ENCODE measurements at places on chromosomes 2 and 18.

- no peak for DNase-seq
These were observed 13.1 kb downstream of the ZAP70 start for GRCh38 chr2:97726261-97727064.

GRCh38 chr2:199019898-199020507 is 437.7 kb downstream of the SATB2 start:
- peak; percentile 46 for DNase-seq

- peak; percentile 70 for DNase-seq
These were observed 84.6 kb downstream of the NRP2 start for GRCh38 chr2:205766779-205767359.

GRCh38 chr2:219997341-219997851 is 370.0 kb downstream of the SLC4A3 start:
- peak; percentile 45 for DNase-seq

- peak; percentile 89 for DNase-seq
These were observed 17.6 kb downstream of the CDC42EP3 start for GRCh38 chr2:37653805-37654378.

DNA sequence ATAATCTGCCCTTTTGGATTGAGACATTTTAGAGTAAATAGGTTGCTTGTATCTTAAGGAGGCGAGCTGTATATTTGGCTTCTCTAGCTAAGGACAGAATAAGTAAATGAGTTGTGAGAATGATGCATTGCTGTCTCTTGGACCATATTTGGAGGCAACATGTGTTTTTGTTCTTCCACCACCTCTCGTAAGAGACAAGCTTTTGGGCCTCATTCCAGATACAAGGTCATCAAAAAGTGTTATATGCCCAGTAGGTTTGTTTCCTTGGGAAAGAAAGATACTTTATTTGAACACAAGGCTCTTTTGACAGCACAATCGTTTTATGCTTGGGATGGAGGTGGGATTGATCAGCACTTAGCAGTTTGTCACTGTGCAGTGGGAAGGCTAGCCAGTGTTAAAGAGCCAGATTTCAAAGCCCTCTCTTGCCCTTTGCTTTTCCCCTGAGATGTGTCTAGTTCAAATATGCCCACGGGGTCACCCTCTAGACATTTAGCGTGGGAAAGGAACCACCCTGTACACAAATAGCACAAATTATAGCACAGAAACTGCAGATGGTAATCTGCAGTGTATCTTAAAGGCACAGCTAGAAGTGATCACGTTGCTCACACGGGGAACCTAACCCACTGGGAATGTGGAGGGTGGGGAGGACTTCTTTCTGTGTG is 131.3 kb downstream of the MAP4K4 start:
- no peak for DNase-seq

- DNase-seq, result no peak
These were observed 1.2 kb downstream of the GALNT5 start for GRCh38 chr2:157258520-157259326.

GRCh38 chr2:180334514-180334913 is 327.4 kb upstream of the CWC22 start:
- no peak for DNase-seq

- DNase-seq, result no peak
These were observed 398 bp downstream of the CRYBA2 start for GRCh38 chr2:218992703-218993344.

DNA sequence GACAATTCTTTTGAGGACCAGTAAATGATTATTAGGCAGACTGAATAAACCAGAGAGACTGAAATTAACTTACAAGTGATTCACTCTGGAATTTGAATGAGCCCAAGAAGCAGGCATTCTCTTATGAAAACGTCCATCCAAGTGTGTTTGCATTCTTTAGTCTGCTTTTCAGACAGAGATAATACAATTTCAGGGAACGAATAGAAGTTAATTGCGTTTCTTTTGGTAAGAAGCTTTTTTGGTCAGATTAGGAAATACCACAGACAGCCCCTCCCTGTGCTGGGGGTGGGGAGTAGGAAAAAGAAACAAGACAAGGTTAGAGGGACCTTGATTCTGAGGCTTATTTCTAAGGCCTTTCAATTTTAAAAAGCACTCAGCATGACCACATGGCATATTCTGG is 874.4 kb downstream of the SUCLG1 start:
- no peak for DNase-seq

DNA sequence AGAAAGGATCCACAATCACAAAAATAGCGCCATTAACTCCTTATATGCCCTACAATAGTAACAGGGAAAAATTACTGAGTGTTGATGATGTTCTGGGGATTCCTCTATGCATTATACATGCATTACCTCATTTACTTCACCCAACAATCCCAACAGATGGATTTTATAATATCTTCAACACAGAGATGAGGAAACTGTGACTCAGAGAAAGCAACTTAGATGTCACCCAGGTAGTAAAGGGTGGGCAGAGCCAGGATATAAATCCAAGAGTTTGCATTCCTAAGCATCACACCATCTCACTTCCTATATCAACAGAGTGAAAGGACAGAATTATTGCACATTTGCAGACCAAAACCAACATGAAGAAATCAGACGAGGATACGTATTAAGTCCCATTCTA is 144.2 kb downstream of the TCF4 start:
- DNase-seq, result no peak

DNA sequence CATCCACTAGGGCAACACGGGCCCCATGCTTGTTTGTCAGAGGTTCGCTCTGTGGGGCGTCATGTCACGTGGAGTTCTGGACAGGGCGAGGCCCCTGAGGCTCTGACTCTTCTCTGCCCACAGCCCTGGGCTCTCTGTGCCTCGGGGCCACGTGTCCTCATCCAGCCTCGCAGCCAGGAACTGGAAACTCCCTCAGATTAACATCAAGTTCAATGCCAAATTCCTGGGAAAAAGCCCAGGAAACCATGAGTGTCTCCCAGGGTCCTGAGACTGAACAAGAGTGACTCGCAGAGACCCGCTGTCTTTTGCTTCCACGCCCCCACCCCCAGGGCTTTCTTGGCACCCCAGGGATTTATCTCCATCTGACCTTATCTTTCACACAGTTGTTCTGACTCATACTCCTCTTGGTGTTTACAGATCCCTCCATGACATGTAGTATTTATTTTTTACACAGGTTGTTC is 174.0 kb upstream of the PIEZO2 start:
- peak; percentile 48 for DNase-seq

DNA sequence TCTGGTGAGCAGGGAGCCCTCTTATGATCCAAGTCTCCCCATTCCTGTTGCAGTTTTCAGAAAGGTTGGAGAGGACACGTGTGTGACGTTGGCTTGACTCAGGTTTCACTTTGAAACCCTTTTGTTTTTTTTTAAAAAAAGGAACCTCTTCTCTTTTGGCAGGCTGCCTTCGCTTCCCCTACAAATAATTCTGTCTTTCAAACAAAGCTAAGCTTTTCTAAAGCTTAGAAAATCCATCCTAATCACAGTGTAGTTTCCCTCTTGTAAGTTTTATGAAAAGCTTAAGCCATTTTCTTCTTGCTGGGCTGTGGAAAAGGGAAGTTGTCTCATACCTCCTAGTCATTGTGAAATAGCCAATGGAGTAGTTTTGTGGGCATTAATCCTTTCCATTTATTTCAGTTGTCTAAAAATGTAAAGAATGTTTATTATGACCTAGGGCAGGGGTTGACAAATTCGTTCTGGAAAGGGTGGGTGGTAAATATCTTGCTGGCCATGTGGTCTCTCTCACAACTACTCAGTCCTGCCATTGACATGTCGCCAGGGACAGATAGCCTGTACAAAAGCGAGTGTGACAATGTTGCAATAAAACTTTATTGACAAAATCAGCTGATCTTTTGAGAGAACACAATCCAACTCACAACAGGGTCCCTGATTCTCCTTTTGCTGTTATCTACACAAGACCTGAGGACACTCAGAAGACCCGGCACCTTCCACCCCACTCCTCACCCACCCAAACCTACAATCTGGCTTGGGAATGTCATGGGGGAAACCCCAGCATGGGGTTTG is 878.8 kb downstream of the RNF144A start:
- peak; percentile 35 for DNase-seq

GRCh38 chr18:36446059-36446458 is 148.5 kb downstream of the FHOD3 start:
- peak; percentile 19 for DNase-seq

DNA sequence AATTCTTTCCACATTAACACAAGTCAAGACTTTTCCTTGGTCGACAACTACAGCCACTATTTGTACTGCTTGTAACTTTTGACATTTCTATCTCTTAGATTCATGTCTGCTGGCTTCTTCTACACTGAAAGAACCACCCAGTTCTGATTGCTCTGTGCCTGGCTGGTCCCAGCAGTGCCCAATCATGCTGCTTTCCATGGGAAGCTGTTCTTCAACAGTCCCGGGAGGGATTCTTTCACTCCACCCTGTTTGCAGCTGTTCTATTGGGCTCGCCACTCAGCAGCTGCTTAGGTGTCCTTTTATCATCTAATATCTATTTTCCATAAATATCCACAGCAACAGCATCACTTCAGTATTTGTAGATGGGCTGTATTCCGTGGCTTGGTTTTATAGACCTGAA is 471.1 kb upstream of the SMIM21 start:
- no peak for DNase-seq

DNA sequence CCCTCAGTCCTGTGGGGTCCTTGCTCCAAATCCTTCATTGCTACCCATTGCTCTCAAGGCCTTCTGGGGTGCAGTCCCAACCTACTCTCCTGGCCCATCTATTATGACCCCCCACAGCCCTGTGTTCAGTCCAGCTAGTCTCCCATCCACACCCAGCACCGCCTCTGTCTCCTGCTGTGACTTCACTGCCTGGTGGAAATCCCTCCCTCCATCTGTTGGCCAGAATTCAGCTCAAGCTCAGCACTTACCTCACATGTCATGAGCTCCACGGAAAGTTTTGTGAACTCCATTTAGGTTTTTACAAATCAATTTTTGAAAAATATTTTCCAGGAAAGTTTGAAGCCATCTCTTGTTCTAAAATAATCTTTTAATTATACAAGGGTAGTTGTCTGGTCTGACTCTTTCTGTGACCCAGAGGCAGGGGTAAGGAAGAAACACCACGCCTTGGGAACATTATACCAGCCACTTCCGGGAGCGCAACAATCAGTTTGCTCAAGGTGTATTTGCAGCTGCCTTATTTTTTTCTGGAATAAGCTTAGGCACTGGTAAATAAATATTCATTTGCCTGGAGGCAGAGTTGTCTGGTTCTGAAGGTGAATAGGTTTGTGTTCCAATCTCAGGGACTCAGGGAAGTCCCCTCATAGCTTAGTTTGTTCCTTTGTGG is 110.8 kb downstream of the VIT start:
- DNase-seq, result no peak

DNA sequence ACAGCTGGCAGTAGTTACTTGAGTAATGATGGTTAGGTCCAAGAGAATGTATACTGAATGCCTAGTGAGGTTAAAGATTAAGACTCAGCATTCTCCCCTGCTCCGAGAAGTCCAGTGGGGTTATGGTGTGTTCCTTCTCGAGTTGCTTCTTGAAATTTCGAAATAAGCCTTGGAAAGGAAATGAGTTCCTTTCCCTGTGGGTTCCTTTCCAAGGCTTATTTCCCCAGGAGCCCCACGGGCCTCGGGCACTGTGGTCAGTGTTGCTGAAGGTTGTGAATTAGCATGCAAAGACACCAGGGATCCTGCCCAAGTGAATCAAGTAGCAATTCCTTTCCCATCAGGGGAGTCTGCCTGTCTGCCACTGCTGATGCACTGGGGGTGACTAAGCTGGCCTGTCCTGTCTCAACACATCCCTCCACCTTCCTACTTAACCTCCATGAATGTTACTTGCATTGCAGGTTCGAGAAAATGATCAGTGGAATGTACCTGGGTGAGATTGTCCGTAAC is 53.6 kb downstream of the HK2 start:
- peak; percentile 73 for DNase-seq

DNA sequence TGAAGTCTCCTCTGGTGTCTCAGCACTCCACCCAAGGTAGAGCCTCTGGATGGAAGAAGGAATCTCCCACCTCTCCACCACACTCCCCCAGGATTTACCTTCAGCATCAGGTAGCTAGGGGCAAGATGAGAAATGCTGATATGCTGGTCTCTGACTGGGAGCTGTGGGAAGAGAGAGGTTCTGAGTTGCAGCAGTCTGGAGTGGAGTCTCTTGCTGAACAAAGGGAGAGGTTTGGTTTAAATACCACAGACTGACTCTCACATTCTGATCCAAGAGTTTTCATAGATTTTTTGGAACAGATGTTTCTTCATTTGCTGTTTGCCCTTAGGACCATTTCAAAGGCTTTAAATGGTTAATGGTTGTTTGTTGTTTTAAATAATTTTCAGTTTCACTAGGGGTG is 1.1 kb upstream of the CFLAR start:
- no peak for DNase-seq

DNA sequence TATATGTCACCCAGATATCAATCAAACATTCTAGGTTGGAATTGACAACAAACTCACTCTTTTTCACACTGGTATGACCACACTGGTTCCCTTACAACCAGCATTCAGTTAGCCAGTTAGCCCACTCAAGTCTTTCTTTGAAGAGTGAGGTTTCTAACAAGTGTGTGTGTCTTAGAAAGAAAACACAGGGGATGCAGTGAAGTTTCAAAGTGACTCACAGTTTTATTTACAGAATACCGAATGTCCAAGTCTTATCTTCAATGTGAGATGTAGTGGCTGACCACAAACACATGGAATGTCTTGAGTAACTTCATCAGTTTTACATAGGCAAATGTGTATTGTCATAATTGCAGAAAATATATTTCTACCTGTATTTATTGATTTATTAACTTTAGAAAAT is 274.7 kb upstream of the HNMT start:
- peak; percentile 10 for DNase-seq

- DNase-seq, result no peak
These were observed 4.7 kb upstream of the CXCR4 start for GRCh38 chr2:136122661-136123060.

- peak; percentile 39 for DNase-seq
These were observed at the start of gene UNC80 for GRCh38 chr2:209771474-209772289. TSS of gene UNC80 (plus strand) at chr2:209771832. CDS start at chr2:209772073, 241 bp downstream.

Measured in MCF 10A (cell line).